SK-N-SH (cell line): ENCODE measurements at places on chromosomes 3 and 15.

GRCh38 chr3:86708893-86709292 lies 282.1 kb downstream of the VGLL3 start:
- H3K4me1 ChIP-seq, result no peaks in the 10 kb centered on the region
- no peak for DNase-seq
- H3K4me3 ChIP-seq, result no peak overlapping the region
- peaks cover 3% of the 10 kb centered on the region; the same call in 1 of the 2 replicates for H3K27me3 ChIP-seq
- H3K36me3 ChIP-seq, result no peaks in the 10 kb centered on the region

DNA sequence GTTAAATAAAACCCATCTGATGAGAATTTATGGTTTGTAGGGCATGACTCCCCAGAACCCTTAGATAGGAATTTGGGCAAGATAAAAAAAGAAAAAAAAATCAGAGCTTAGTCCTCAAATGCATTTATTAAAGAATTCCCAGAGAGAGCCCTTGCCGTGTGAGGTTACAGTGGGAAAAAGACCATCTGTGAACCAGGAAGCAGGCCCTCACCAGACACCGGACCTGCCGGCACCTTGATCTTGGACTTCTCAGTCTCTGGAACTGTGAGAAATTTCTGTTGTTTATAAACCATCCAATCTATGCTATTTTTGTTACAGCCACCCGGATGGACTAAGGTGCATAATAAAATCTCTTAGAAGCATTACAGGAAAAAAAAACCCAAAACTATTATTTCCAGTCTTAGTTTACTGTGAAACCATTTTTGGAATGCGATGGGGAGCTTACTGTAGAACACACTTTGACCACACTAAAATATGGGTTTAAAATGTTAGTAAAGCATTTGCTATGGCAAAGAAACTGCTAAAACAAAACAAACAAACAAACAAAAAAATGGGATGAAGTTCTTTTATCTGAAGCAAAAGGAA lies 72.2 kb downstream of the LEKR1 start:
- H3K4me1 ChIP-seq, result no peaks in the 10 kb centered on the region
- no peak for DNase-seq
- H3K27ac ChIP-seq, result no peak overlapping the region
- H3K4me3 ChIP-seq, result no peak overlapping the region
- H3K27me3 ChIP-seq, result no peaks in the 10 kb centered on the region

GRCh38 chr3:105497386-105497785 lies 130.7 kb downstream of the ALCAM start:
- H3K27ac ChIP-seq, result no peak overlapping the region
- no peak for DNase-seq
- no peaks in the 10 kb centered on the region for H3K36me3 ChIP-seq
- H3K4me1 ChIP-seq, result peaks cover 5% of the 10 kb centered on the region
- H3K27me3 ChIP-seq, result no peaks in the 10 kb centered on the region

GRCh38 chr3:168693870-168694269 lies 598.1 kb upstream of the GOLIM4 start:
- H3K27me3 ChIP-seq, result no peaks in the 10 kb centered on the region
- no peak overlapping the region for H3K4me3 ChIP-seq
- no peak for DNase-seq
- no peaks in the 10 kb centered on the region for H3K4me1 ChIP-seq
- H3K27ac ChIP-seq, result no peak overlapping the region

DNA sequence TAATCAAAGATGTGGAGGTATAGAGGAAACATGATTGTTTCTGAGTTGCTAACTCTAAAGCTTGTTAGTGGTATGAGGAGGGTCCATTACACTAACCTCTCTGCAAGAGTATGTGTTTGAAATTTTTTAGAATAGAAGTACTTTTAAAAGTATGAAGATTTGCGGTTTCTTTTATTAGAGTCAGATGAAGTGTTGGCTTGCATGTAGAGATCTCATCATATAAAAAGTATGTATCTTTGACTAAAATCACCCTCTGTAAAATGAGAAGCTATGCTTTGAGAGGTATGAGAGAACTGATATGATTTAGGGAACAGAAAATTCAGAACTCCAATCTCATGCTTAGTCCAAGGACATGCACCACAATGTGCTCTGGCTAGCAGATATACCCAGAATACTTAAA lies 140.4 kb upstream of the MBNL1 start:
- H3K36me3 ChIP-seq, result no peaks in the 10 kb centered on the region
- no peaks in the 10 kb centered on the region for H3K27me3 ChIP-seq

DNA sequence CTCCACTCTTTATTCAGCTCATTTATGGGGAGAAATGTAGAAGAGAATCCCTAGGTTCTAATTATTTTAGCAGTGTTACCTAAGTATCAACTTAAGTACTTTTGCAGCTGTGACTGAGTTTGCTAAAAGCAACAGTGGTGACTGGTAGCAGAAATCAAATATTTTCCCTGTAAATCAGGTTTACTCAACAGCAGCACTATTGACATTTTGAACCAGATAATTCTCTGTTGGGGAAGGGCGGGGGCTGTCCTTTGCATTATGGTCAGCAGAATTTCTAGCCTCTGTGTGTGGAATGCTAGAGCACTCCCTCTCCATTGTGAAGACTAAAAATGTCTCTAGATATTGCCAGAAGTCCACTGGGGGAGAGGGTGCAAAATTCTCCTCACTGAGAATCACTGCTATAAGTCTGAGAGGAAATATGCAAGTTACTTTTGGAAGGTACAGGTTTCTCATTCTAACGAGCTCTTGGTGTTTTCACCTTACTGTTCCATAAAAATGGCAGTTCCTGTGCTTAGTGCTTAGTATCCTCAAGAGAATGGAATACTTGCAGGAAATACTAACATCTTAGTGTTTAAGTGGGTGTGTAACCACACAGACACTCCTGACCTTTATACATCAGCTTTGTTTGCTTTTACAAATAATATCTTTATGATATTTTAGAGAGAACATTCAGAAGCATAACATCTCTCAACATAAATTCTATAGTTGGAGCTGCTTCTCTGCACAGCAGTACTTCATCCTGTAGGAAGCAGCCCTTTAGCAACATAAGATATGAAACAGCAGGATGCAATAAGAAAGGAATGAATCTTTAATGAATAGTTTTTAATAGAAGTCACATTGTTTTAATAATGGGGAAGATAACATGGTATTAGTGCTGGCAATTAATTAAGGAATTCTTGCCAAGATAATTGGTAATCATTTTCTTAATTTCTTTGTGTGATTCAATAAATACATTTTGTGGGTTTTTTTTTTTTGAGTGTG lies 246.5 kb upstream of the GOLIM4 start:
- no peak for DNase-seq
- H3K27ac ChIP-seq, result no peak overlapping the region
- H3K4me1 ChIP-seq, result peaks cover 2% of the 10 kb centered on the region
- H3K36me3 ChIP-seq, result no peaks in the 10 kb centered on the region
- no peaks in the 10 kb centered on the region for H3K27me3 ChIP-seq

DNA sequence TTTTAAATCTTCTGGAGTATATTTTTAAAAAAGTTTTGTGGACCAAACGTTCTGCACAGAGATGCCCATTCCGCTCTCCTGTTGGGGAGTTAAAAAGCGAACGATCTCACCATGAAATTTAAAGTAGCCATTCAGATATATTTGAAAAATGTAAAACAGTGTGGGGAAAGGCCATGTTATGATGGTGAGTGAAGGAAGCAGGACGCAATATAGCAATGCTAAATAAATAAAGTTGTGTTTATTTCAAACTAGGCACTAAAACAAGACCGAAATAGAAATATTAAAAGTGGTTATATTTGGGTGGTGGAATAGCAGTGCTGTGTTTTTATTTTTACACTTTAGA lies 327 bp upstream of the CCDC13 start:
- DNase-seq, result no peak
- H3K4me3 ChIP-seq, result peak overlapping the region; percentile 56
- no peaks in the 10 kb centered on the region for H3K27me3 ChIP-seq
- no peaks in the 10 kb centered on the region for H3K36me3 ChIP-seq
- no peaks in the 10 kb centered on the region for H3K4me1 ChIP-seq

DNA sequence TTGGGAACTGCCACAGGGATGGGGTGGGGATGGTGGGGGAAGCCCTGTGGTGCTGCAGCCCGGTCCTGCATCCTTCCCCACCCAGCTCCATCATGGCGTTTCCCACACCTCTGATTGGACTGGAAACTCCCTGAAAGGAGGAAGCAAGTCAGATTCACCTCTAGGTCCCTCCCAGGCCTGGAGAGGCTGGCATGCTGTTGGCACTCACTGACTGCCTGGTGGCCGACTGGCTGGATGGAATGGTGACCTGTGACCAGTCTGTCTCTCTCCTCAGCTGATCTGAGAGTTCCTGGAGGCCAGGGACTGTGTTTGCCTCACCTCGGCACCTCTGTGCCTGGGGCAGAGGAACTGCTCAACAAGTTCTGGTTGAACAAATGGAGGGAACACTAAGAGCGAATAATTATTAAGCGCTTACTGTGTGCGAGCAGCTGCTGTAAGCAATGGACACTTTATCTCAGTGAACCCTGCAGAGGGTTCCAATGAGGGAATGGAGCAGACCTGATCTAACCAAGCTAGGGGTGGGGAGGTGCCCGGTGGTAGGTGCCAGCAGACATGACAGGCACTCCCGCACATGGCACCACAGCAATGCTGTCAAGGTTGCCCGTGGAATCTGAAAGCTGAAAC lies 3.5 kb upstream of the HHATL start:
- H3K27me3 ChIP-seq, result 0 out of 2 replicates have a peak, but pooled peaks cover 4% of the 10 kb centered on the region
- no peak for DNase-seq
- no peaks in the 10 kb centered on the region for H3K36me3 ChIP-seq

DNA sequence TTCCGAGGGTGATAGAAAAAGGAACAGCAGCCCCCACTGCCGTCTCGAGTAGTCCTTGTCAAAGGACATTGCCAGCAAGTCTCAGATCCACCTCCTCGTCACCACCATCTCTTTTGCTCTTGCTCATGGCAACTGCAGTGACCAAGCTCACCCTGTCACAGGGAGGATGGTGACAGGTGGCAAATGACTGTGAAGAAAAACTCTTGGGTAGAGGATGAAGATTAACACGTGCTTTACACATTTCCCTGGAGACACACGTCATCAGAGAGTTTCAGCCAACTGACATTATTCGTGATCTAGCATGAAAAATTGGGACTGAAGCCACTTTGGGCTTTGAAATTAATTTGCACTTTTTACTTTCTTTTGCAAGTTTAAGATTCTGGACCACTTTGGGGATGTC lies 174.3 kb downstream of the EBLN2 start:
- no peaks in the 10 kb centered on the region for H3K4me1 ChIP-seq
- no peaks in the 10 kb centered on the region for H3K36me3 ChIP-seq
- no peak for DNase-seq
- no peak overlapping the region for H3K27ac ChIP-seq
- H3K27me3 ChIP-seq, result no peaks in the 10 kb centered on the region
- H3K4me3 ChIP-seq, result no peak overlapping the region

DNA sequence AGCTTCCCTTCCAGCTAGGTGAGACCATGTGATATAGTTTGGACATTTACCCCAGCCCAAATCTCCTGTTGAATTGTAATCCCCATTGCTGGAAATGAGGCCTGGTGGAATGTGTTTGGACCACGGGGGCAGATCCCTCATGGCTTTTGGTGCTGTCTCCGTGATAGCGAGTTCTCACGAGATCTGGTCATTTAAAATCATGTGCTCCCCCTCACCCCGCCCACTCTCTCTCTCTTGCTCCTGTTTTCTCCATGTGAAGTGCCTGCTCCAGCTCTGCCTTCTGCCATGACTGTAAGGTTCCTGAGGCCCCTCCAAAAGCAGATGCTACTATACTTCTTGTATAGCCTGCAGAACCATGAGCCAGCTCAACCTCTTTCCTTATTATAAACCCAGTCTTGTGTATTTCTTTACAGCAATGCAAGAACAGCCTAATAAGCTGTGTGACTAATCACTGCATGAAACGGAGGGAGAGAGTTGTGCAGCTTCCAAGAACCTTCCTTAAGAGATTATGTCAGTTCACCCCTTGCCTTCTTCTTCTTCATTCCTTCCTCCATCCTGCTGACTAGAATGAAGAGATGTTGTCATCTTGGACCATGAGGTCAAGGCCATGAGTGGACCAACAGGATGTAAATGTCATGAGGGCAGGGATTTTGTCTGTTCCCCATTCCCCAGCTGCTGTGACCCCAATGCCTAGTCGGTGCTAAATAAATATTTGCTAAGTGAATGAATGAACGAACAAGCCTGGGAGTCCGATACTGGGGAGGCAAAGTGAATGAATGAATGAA lies 91.0 kb downstream of the CPN2 start:
- no peak overlapping the region for H3K27ac ChIP-seq
- no peak for DNase-seq
- H3K4me1 ChIP-seq, result no peaks in the 10 kb centered on the region
- H3K4me3 ChIP-seq, result no peak overlapping the region
- no peaks in the 10 kb centered on the region for H3K36me3 ChIP-seq

DNA sequence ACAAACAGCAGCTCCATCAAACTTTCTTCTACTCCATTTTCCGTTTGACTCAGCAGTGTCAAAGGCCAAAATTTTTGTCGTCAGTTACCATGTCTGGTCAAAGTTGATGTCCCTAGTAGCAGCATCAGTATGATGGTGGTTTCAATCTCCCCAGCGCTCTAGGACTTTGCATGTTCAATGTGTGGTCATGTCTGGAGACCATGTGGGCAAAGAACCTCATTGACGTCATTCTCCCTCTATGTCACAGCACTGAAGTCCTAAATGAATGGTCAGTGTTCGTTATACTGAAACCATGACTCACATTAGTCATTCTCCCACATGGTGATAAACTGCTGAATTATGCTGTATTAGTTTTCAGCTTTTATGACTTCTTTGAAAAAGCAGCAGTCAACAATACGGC lies 23.2 kb downstream of the SHC4 start:
- H3K27ac ChIP-seq, result no peak overlapping the region
- no peaks in the 10 kb centered on the region for H3K27me3 ChIP-seq
- no peaks in the 10 kb centered on the region for H3K36me3 ChIP-seq

- no peak overlapping the region for H3K4me3 ChIP-seq
- H3K36me3 ChIP-seq, result no peaks in the 10 kb centered on the region
- H3K27me3 ChIP-seq, result no peaks in the 10 kb centered on the region
These were observed 5.4 kb downstream of the CHRNA5 start for GRCh38 chr15:78570710-78571109.

DNA sequence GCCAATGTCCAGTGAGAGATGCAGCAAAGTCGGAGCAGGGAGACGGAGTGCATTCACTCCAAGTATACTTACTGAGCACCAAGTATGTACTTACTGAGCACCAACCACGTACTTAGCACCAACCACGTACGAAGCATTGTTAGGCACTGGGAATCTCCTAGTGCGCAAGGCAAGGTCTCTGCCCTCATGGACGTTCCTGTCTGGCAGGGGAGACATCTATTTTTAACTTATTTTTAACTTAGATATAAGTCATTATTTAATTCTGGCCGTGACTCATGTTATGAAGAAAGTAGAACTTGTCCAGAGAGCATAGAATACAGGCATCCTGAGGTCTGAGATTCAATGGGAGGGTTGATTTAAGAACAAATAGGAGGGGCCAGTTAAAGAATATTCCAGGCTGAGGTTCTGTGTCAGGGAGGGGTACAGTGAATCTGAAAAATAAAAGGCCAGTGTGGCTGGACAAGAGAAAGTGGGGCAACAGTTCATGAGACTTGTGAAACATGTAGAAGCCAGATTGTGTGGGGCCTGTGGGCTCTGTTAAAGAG lies 9.3 kb upstream of the LRRC31 start:
- no peaks in the 10 kb centered on the region for H3K36me3 ChIP-seq
- peaks cover 10% of the 10 kb centered on the region; the same call in 1 of the 2 replicates for H3K4me1 ChIP-seq
- no peaks in the 10 kb centered on the region; the same call in 1 of the 2 replicates for H3K27me3 ChIP-seq
- H3K4me3 ChIP-seq, result no peak overlapping the region
- DNase-seq, result no peak

GRCh38 chr3:100915706-100916495 lies 77.3 kb downstream of the ABI3BP start:
- H3K4me3 ChIP-seq, result no peak overlapping the region
- DNase-seq, result peak; percentile 10
- no peaks in the 10 kb centered on the region for H3K27me3 ChIP-seq
- peaks cover 9% of the 10 kb centered on the region for H3K4me1 ChIP-seq
- no peak overlapping the region for H3K27ac ChIP-seq
